CD4-positive, alpha-beta T cell treated with Interleukin-2 at 100 ng/mL for 4 hours (primary cell): ENCODE measurements at places on chromosomes 5 and 9.

- DNase-seq: no peak
Measured at GRCh38 chr9:26947736-26948135, 694 bp upstream of the PLAA start.

GRCh38 chr5:134902071-134902801 is 2.7 kb upstream of the PCBD2 start:
- DNase-seq: no peak

- DNase-seq: no peak
Measured at GRCh38 chr9:123138163-123138562, 104.7 kb downstream of the GPR21 start.

DNA sequence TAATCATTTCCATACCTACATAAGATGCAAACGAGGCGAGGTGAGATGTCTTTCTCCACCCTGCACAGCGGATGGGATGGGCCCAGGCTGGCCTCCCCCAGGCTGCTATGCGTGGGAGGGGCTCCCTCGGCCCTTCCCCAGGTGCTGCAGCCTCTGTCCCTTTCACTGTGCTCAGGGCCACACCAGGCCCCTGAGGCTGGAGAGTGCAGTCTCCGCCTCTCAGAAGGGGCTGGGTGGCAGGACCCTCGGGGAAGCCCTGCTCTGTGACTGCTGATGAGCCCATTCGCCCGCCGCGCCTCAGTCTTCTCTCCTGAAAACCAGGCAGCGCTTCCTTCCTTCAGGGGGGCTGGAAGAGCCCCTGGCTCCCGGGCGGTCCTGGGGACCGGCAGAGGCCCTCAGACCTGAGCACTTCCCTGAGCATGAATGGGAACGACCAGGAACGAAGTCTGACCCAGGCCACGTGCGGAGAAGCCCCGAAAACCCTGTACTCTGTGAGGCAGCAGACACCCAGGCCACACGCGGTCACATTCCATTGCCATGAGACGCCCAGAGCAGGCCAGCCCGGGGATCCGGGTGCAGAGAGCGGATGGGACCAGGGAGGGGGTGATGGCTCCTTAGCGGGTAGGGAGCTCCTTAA is 21.9 kb upstream of the NOTCH1 start:
- DNase-seq: no peak

- DNase-seq: no peak
Measured at GRCh38 chr5:162209005-162209605, 141.5 kb downstream of the GABRG2 start.

- DNase-seq: no peak
Measured at GRCh38 chr5:80959138-80959537, 1.0 kb upstream of the RASGRF2 start.

GRCh38 chr5:154112255-154112654 is 73.5 kb downstream of the MFAP3 start:
- no peak for DNase-seq

- DNase-seq: no peak
Measured at GRCh38 chr9:78677326-78677725, 380.4 kb downstream of the PSAT1 start.

- DNase-seq: no peak
Measured at GRCh38 chr5:38202741-38203140, 55.6 kb upstream of the EGFLAM start.

GRCh38 chr9:112753725-112754124 is 3.2 kb downstream of the SNX30 start:
- no peak for DNase-seq

- no peak for DNase-seq
Measured at GRCh38 chr5:153640293-153640692, 149.8 kb downstream of the GRIA1 start.

GRCh38 chr5:66742083-66742895 is 146.1 kb downstream of the MAST4 start:
- DNase-seq: no peak

DNA sequence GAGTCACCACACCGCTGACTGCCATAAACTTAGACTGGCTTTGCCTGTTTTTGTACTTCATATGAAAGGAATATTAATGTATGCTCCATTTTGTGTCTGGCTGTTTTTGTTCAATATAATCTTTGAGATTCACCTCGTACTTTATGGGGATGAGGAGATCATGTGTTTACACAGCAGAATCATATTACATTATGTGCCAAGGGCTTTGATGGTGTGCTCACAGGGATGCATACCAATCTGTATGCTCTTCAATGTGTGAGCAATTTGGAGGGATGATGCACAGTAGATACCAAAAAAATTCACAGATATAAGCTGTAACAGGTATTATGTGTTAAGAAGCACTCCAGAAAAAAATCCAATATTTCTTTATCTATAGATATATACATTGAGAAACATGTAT is 113.7 kb downstream of the GABRB2 start:
- no peak for DNase-seq

DNA sequence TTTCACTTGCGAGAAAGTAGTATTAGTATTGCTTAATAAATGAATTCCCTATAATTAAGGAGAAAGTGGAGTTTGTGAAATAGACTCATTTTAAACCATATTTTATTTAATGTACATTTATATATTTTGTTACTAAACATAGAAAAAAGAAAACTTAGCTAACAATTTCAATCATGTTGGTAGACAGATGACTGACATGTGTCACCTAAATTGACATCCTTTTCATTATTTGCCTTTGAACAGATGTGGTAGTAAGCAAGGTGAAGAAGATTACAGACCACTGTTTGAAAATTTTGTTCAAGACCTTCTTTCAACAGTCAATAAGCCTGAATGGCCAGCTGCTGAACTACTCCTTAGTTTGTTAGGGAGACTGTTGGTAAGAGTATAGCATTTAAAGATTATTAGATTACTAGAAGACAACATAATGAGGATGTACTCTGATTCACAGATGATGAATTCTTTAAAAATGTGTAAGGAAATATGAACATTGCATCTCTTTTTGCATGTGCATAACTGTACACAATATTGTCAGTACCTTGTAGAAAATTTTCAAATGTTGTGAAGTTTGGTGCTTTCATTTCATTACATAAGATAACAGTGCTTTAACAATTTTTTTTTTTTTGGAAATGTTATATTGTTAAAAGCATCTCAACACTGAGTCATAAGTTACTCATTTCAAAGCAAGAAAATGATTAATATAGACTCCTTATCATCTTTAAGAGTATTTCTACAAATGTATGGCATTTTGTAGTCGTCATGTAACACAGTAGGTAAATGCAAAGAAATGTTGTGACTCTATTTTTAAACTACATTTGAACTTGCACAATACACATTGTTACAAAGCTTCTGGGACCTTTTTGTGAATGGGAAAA is 139.5 kb downstream of the NIPBL start:
- DNase-seq: no peak
